Activated T-cell treated with anti-CD3 and anti-CD28 coated beads for 24 hours (primary cell): ENCODE measurements at places on chromosomes 3 and 15.

DNA sequence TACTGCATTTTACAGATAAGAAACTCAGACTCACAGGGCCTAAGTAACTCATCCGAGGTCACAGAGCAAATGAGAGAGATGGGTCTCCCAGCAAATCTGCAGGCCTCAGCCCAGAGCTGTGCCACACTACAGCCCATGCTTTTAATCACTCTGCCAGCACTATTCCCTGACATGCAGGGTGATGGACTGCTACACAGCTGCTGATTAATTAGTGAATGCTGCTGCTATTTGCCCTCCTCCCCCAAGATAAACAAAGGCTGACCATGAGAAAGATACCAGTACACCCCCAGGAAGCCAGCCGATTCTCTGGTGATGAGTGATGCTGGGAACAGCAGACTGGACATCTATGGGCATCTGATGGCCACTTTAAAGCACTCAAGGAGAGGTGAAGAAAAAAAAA lies 39.3 kb downstream of the RFTN1 start:
- no peak for DNase-seq

DNA sequence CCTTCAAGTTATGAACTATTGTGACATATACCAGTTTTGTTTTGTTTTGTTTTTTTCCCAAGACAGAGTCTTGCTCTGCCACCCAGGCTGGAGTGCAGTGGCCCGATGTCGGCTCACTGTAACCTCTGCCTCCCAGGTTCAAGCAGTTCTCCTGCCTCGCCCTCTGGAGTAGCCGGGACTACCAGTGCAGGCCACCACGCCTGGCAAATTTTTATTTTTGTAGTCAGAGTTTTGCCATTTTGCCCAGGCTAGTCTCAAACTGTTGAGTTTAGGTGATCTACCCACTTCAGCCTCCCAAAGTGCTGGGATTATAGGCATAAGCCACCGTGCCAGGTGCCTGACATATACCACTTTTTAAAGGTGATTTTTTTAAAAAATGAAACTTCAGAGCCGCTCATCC lies 74.6 kb downstream of the ARRDC4 start:
- no peak for DNase-seq

DNA sequence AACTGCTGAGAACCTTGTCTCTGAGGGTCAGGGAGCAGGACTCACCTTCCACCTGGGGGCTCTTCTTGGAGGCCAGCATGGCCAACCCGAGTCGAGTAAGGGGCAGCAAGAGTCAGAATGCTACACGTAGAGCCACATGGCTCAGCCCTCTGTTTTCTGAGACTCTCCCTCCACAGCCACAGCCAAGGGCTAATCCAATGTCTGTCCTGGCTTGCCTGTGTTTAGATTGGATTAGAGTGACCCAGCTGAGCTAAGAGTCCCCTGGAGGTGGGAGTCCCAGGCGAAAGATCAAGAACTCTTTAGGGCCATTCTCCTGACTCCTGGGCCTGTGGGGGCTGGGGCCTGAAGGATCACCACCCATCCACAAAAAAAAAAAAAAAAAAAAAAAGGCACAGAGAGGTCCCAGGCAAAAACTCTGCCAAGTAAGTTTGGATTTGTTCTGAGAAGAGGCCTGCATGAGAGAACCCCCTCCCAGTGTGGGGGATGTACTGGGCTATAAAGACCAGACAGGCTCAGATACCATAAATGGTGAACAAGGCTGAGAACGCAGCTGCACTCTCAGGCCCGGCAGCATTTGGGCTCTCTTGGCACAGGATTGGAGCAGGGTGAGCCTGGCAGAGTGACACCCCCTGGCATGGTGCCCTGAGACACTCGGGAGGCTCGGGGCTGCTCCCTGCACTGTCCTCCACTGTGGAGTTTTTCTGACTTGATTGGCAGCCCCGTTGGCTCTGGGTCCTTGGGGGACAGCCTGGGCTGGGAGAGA lies 88.0 kb upstream of the OSBPL11 start:
- DNase-seq: no peak

DNA sequence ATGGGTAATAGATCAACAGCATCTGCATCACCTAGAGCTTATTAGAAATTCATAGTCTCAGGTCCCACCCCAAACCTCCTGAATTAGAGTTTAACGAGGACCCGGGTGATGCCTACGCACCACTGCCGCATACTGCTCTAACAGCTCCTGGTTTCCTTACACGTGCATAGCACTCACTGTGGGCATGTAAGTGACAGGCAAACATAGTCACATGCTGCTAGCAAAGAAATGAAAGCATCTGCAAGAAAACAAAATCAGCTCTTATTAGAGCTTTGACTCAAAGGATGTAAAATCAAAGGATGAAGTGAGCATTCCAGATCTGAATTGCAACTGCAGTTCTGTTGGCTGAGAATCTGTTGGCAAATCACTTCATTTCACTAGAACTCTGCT lies 19.1 kb upstream of the RIOX2 start:
- no peak for DNase-seq

DNA sequence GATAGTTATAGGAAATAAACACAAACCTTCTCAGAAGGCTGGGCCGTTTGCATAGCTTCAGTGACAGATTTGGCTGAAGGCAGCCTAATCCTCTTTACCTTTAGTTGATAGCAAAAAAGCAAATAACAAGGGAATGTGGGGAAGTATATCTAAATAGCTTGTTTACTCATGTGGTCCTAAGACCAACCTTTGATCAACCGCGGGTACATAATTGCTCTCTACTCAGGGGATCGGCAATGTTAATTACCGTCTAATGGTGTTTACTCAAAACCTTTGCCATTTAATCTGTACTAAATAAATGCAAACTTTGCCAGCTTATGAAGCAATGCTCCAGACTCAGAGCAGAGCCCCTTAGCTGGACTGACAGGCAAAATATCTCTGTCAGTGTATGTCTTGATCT lies 51.6 kb downstream of the EIF3J start:
- no peak for DNase-seq

DNA sequence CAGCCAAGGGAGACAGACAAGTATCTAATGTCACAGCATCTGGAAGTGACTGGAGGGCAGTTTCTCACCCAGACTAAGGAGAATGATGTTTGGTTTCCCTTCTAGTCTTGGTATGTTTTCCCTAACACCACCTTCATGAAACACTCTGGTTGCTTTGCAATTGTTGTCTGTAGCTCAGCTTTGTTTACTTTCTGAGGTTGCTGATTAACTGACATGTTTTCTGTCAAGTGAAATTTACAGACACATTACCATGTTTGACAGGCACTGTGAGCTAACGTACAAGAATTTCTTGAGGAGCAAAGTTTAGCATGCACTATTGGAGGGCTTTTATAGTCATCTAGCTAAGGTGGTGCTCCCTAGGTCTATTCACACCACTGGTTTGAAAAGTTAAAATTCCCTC lies 131.6 kb upstream of the NECTIN3 start:
- no peak for DNase-seq
